ENCODE measurements at places on chromosomes 3 and 15.

DNA sequence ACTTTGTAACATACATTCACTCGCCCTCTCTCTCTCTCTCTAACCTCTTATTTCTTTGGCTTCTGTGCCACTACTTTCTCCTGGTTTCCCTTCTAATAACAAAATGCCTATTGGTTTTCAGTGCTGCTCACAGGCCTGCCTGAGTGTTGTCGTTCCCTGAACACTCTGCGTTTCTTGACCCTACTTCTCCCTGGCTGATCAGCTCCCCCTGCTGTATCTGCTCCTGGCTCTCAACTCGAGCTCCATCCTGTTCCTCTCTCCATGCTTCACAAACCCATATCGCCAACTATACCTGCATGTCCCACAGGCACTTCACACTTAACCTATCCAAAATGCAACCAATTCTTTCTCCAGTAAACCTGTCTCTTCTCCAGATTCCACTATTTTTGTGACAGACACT lies 111.4 kb downstream of the OPA1 start:
- no peak for DNase-seq

DNA sequence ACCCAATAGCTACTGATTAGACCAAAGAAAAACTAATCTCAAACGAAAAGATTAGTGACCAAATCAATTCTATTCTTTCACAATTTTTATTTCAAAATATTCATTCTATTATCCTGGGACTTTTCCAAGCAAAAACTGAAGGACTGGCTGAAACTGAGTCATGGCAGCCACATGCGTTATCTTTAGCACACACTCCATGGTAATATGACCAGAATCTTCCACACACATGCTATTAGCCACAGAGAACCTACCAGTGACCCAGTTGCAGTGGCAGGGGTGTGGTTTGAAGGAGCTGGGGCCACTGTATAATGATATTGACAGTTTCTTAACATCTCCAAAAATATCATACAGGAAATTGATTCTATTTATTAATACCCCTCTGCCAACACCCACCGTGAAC lies 154.8 kb upstream of the ABI3BP start:
- DNase-seq: no peak

GRCh38 chr3:43224405-43225073 lies 61.8 kb upstream of the SNRK start:
- no peak for DNase-seq

DNA sequence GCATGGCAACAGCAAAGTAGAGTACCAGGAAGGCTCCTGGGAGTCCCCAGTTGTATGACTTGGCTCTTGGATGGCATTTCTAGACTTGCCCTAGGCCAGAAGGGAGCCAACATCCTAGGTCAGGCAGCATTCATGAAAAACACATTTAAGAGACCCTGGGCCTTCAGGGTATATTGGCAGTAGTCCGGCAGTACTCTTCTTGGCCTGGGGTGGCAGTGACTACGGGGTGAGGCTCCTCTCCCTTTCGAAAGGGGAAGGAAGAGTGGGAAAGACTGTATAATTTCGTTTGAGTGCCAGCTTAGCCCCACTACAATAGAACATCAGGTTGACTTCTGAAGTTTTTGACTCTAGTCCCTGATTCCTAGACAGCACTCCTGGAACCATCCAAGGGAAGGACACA lies 136.4 kb downstream of the ZIC4 start:
- no peak for DNase-seq

DNA sequence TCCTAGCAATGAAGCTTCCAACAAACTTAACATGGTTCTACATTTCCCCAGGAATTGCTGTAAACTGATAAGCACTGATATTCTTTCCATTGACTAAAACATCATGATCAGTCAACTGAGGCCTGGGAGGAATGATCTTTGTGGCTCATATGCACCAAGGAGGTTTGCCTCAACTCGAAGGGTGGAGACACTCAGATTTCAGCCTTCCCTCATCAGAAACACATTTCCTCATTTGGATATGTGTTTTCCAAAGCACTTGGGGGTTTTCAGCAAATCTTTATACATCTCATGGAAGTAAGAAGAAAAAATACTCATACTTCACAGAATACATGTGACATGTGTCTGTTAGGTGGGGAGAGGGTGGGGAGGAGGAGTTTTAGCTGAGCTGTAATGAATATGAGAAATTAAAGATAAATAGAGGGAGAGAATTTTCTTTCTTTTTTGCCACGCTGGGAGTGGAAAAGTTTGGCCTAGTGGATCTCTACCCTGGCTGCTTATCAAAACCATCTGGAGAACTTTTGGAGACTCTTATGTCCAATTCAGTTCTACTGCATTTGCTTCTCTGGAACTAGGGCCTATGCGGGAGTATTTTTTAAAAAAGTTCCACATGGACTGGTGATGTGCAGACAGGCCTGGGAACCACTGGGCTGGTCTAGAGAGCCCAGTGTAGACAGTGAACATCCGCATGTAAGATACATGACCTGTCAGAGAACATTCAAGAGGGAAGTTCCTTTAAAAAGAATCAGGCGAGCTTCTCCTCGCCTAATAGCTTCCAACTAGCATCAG lies 301.0 kb upstream of the ICE2 start:
- DNase-seq: no peak

GRCh38 chr3:3089017-3089416 lies 21.2 kb downstream of the IL5RA start:
- no peak for DNase-seq

DNA sequence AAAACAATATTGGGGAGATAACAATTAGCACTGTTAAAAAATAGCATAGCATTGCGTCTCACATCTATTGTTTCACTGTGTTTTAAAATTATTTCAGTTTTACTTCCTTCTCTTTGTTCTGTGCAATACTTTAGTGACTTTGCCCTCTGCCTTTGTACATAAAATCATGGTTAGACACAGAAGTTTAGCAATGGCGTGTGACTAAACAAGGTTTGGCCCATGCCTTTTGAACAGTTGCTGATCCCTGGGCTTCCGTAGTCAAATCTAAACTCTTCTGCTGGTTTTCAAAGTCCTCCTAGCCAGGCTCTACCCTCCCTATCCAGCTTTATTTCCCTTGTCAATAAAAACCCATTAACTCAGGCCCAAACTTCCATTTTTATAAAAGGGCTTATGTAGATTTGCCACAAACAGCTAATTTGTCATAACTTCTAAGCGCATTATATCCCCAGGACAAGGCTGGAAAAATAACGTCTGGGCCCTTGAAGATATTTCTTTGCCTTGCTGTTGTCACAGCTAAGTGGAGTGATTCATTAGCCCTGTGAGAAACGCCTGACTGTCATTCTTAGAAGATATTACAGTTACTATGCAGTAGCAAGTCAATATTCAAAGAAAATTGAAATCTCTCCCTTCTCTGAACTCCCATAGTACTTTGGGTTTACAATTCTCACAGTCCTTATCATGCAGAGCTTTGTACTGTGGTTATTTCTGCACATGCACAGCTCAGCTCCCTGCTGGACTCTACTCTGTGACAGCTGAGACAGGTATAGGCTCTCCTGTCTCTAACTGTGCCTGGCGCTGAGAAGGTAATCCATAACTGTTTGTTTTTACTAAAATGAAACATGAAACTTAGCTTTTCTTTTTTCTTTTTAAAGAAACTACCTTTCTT lies 123.4 kb upstream of the SLC24A5 start:
- DNase-seq: no peak

DNA sequence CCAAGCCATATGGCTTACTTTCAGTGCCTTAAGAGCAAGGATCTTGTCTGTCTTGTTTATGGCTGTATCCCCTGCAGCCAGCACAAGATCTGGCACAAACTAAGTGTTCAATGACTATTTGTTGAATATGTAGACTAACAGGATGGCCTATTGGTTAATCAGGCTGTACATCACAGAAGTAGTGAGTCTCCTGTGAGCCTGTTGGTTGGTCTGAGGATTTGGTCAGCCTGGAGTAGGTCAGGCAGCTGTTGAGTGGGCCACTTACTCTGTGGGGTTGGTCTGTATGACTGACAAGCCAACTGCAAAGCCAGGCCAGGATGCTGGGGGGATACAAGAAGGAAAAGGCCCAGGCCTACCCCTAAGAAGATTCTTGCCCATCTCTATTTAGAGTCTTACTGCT lies 33.4 kb upstream of the CILP start:
- DNase-seq: no peak

DNA sequence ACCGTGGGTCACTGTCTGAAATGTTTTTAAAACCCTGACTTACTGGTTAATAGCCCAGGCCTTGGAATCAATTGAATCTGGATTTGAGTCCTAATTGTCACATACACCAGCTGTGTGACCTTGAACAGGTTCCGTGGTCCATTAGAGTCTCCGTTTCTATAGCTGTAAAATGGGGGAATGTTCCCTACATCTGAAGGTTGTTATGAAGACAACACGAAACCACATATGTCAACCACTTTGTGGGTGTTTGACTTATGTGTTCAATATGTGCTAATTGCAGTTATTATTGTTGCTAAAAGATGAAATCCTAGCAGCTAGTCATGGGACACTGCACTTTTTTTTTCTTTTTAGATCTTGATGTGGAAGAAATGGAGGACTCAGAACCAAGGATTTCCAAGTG lies 35.3 kb downstream of the ZBTB38 start:
- no peak for DNase-seq

GRCh38 chr15:63109920-63110319 lies 11.7 kb upstream of the LACTB start:
- no peak for DNase-seq

- no peak for DNase-seq
These were observed 35.5 kb downstream of the PLXNA1 start for GRCh38 chr3:127018306-127018828.

Data from stimulated activated CD8-positive, alpha-beta memory T cell treated with anti-CD3 and anti-CD28 coated beads, Interleukin-4, amount 100 ng/mL, for 4 hours (primary cell).